ENCODE measurements at places on chromosomes 12 and 14.

DNA sequence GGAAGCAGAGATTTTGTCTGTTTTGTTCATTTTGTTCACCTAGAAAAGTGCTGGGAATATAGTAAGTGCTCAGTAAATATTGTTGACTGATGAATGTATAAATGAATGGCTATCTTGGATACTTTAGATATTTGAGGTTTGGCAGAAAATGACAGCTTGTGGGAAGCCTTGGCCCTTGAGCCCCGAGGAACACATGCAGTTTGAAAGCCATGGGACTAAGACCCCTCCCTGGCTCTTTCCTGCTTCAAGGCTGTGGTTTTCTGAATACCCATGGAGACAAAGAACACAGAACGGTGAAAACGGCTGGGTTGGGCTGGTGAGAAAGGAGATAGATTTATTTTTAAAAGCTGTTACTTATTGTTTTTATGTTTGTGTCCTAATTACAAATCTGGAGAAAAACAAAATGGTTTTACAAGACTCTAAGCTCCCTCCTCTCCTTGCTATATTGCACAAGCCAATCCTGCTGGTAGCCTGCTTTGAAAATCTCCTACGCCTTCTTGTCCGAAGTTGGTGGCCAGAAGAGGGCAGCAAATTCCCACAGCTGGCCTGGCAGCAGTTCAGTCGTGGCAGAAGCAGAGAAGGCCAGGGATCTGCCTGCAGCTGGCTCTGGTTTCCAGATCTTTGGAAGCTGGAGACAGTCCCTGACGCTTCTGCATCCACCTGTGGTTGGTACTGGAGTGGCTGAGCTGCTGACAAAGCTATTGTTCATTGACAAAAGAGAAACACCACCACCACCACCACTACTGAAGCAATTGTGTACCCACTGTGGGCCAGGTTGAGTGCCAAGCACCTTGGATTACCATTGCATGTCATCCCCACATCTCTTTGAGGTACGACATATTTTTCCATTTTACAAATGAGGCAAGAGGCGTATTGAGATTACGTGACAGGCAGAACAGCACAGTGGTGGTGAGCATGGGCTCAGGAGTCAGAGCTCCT lies 5.2 kb upstream of the KRT85 start:
- peak; percentile 91 for DNase-seq

DNA sequence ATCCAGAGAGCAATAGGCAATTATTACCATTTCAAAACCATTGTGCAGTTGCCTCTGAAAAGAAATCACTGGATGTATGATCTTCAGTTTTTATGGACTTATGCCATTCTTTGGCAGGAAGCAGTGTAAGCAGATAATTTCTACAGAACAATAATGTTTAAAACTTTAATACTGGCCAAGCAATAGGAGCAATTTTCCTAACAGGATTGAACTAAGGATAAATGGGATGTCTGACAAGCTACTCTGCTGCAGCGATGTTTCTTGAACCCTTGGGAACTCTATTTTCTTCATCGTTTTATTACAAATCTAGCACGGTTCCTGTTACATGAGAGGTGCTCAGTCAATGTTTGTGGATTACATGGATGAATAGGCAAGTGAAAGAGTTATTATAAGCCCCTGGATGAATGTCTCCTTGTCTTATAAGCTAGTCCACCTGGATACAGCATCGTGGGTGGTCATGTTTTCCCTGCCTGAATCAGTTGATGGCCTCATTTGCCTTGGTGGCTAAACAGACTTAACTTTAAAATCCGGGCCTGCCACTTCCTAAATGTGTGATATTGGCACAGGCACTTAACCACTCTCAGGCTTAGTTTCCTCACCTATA lies 68.2 kb upstream of the MDM1 start:
- DNase-seq, result no peak

- no peak for DNase-seq
These were observed 18.0 kb downstream of the OR10P1 start for GRCh38 chr12:55654511-55655214.

GRCh38 chr12:52662918-52663229 lies 10.9 kb upstream of the KRT2 start:
- DNase-seq, result no peak
